Activated CD4-positive, CD25-positive, alpha-beta regulatory T cell treated with anti-CD3 and anti-CD28 coated beads, Interleukin-2, amount 50 U/mL, for 72 hours (primary cell): ENCODE measurements at places on chromosomes 7 and 10.
A peak's percentile ranks its signal among the peaks of the same experiment; 100 is the strongest.

GRCh38 chr10:48683868-48684267 lies 805 bp upstream of the WDFY4 start:
- no peak for DNase-seq

DNA sequence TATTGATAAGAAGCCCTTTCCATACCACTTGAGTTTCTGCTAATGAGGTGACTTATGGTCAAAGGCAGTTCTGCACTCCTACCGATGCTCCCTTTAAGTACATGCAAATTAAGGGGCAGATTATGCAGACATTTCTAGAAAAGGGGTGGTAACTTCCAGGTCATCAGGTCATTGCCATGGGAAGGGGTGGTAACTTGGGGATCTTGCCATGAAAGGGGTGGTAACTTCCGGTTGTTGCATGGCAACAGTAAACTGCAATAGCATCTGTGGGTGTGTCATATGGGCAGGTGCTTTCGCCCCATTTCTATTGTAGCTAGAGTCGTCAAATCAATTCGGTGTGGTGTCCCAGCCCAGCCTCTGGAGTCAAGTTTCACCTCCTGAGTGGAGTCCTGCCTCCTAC lies 150.9 kb downstream of the UBE2H start:
- DNase-seq: no peak

- no peak for DNase-seq
Measured at GRCh38 chr7:151313857-151314256, 27.8 kb upstream of the NUB1 start.

GRCh38 chr10:92598321-92598720 lies 5.4 kb downstream of the KIF11 start:
- DNase-seq: no peak

GRCh38 chr10:112658900-112659638 lies 212.1 kb downstream of the VTI1A start:
- DNase-seq: no peak

- no peak for DNase-seq
Measured at GRCh38 chr10:88913788-88914187, 33.7 kb downstream of the STAMBPL1 start.

DNA sequence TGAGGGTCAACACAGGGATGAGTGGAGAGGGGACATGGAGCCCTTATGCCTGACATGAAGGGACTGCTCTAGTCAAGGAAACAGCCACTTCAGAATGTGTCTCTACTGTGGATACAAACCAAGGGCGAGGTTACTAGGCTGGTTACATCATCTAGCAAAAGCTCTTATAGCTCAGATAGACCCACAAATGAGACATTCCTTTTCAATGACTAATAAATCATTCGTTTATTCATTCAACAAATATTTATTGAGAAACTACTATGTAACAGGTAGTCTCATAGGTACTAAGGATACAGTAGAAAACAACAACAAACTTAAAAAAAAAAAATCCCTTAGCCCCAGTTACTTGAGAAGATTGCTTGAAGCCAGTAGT lies 219.5 kb downstream of the KIAA1217 start:
- DNase-seq: no peak

DNA sequence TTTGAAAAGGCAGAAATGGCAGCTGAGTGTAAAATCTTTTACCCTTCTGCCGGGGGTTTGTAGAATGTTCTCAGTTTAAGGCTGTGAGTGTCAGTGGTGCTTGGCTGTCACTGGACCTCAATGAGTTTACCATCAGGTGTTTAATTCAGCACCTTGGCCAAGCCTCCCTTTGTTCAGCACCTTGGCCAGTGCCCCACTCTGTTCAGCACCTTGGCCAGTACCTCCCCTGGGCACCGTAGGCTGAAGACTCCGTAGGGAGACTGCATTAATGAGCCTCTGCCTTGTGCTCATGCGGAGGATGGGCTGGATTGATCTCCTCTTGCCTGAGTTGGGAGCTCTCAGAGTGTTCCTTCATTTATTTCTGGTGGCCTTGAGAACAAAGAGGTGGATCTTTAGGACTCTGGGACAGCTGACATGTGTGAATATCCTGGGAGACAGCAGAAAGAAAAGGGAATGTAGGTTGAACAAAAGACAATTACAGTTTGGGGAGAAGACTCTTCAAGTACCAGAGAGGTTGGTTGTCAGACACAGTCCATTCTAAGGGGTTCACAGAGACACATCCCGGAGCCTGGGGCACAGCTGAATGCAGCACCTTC lies 1.6 kb downstream of the FAM24A start:
- no peak for DNase-seq

DNA sequence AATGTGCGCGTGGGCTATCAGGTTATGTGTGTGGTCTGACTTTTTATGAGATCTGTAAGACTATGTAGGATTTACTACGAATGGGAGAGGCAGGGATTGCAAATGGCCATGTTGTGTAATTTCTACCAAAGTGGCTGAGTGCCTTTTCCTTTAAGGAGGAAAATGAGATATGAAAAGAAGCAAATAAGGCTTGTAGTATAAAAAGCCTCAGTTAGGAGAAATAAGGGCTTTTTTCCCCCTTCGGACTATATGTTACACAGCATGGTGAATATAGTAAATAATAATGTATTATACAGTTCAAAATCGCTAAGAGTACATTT lies 447 bp upstream of the GPAM start:
- no peak for DNase-seq

- DNase-seq: no peak
Measured at GRCh38 chr7:45970454-45970853, 49.4 kb upstream of the IGFBP3 start.

- no peak for DNase-seq
Measured at GRCh38 chr7:74275401-74275881, 13.8 kb upstream of the CLIP2 start.

- DNase-seq: no peak
Measured at GRCh38 chr10:125017547-125018298, 75.8 kb downstream of the ZRANB1 start.

DNA sequence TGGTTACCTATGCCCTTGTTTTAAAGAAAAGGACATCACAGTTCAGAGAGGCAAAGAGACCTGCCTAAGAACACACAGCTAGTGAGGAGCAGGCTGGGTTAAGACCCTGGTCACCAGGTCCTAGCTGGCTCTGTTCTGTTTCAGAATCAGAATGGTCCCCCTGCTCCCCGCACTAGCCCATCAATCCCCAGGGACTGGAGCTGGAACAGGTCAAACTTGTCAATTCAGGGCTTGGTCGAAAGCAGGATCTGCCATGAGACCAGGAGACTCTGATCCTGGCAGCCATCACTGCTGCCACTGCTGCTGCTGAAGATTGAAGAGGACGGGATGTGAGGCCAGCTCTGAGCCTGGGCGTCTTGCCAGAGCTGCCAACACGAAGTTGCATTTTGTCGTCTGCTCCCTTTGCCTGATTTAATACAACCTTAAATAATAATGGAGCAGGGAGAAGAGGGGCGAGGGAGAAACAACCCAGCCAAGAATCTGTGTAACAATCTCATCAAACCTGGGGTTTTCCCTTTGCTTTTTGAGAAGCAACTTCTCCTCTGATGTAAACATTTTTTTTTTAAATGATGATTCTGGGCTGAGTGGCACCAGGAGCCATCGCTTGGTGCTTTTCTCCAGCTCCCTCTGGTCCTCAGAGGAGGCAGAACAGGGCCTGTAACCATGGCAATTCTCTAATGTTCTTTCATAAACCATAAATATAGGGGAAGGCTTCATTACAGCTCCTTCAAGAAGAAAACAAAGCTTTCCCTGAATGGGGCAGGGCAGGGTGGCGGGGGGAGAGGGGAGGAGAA lies 119.0 kb upstream of the SORCS3 start:
- DNase-seq: no peak

DNA sequence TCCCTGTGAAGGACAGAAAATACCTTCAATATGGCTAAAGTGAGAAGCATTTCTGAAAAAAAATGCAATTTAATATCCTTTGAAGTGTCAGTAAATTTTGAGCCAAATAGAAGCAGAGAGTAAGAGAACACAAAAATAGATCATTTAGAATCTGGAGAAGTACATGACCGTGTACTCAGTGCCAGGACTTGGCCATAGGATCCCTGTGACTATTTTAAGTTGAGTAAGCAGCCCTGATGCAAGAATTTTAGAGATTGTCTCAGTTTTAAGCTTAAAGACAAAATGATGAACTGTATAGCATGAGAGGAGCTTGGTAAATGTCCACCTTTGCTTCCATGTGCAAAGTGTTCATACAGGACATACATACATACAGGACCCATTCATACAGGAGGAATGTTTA lies 2.5 kb downstream of the PTER start:
- no peak for DNase-seq

DNA sequence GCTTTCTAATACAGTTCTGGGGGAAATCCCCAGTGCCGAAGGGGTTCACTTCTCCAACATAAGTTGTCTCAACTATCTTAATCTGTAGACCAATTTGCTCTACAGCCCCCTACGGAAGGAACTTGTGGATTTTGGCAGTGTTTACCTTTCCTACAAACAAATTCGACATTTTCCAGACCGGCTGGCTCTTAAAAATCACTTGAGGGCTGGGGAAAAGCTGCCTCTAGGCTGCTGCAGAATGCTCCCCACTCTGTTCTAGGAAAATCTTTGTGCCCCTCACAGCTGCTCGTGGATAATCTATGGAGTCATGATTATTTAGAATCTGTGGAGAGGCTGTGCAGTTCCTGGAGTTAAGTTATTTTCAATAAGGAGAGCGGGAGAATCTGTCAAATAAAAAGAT lies 474.6 kb upstream of the FZD8 start:
- DNase-seq: no peak

DNA sequence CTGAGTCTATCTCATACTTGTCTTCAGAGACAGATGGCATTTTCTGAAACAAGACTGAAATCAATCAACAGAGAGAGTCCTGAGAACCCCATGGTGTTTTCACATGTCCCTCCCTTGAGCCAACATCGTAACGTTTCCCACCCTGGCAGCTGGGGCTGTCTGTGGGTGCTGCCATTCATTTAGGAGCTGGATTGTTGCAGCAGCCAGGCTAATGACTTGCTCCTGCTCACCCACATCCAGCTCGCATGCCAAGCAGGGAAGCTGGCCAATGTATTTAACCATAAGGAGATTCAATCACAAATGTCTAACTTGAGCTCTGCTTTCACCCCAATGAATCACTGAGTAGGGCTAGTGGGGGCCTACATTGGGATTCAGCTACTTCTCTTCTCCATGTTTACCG lies 146.1 kb downstream of the ADRA2A start:
- DNase-seq: no peak

DNA sequence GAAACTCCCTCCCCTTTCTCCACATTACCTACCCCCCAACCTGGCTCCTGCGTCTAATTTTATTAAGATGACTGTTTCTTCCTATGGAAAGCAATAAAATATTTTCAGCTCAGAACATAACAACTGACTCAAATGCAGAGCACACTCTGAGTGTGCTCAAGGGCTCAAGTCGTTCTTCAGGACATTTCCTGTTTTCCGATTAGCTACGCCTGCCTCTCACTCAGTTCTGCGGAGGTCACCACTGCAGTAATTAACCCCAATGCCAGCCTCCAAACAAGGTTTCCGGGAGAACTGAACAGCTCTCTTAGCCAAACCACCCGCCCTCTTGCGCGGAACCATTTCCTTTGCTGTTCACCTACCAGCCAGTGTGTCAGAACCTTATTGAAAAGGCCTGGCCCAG lies 19.3 kb downstream of the MYOF start:
- peak; percentile 32 for DNase-seq

DNA sequence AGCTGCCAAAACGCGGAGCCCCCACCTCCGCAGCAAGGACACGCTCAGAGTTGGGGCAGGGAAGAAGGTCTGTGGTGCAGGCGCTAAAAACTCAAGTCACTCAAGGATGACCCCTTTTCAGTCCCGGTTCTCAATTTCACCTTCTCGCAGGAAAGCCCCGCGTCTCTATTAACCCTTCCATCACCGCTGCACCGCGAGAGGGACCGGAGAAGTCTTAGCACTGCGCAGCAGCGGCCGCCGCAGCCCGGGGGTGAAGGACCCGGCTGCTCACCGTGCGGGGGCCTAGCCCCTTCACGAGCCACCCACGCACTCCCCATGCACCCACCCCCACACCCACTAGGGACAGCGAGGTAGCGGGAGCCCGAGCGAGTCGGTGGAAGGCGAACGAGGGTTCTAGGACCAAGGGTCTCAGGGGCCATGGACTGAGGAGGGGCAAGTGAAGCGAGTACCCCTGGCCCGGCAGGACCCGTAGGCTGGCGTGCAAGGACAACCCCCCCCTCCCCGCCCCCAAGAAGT lies 162.9 kb downstream of the SH3PXD2A start:
- no peak for DNase-seq

- no peak for DNase-seq
Measured at GRCh38 chr10:102491136-102491535, 11.4 kb downstream of the ACTR1A start.

DNA sequence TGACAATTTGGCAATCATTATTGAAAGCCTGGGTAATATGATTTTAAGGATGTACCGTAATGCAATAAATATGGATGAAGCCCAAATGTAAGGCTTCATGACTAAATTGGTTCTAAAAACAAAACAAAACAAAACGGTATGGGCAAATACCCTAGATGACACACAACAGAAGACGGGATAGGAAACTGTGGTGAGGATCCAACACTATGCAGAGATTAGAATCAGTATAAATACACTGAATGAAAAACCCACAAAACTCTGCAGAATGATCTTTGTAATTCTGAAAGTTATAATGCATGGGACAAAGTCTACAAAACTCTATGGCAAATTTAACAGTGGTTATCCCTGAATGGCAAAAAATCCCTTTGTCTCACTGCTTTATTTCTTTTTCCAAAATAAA lies 57.6 kb downstream of the MALSU1 start:
- DNase-seq: no peak

GRCh38 chr10:14820010-14820774 lies 17.6 kb downstream of the CDNF start:
- DNase-seq: no peak

DNA sequence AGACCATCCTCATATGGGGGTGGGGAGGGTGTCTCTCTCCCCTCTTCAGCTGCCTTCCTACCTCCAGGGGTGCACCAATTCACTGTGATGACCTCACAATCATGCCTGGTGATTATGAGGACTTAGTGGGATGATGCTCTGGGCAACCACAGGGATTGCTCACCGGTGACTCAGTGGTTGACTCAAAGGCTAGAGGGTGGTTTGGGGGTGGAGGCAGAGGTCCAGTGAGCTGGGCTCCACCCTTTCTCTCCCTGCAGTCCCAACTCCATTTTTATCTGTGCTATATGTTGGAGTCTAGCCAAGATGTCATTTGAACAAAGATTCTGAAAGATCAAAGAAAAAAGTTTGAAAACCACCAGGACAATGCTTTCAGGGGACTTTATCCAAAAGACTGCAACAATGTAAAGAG lies 286.9 kb downstream of the KCNMA1 start:
- DNase-seq: no peak

DNA sequence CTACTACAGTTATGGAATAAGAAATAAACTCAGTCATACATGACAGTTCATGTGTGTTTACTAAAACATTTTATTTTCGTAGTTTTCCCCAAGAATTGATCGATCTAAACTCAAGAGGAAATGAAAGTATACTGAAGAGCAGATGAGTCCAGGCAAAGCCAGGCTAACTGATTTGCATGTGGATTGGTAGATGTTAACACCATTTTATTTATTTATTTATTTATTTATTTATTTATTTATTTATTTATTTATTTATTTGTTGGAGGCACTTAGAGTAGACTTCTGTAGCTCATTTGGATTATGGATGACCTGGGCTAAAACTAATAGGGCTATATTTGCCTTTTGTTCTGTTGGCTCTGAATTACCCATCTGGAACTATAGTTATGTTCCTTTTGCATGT lies 68.5 kb upstream of the DKK1 start:
- no peak for DNase-seq
